ENCODE measurements at places on chromosomes 6 and 20.

GRCh38 chr6:70142034-70142433 lies 160.8 kb downstream of the COL9A1 start:
- no peak for DNase-seq

DNA sequence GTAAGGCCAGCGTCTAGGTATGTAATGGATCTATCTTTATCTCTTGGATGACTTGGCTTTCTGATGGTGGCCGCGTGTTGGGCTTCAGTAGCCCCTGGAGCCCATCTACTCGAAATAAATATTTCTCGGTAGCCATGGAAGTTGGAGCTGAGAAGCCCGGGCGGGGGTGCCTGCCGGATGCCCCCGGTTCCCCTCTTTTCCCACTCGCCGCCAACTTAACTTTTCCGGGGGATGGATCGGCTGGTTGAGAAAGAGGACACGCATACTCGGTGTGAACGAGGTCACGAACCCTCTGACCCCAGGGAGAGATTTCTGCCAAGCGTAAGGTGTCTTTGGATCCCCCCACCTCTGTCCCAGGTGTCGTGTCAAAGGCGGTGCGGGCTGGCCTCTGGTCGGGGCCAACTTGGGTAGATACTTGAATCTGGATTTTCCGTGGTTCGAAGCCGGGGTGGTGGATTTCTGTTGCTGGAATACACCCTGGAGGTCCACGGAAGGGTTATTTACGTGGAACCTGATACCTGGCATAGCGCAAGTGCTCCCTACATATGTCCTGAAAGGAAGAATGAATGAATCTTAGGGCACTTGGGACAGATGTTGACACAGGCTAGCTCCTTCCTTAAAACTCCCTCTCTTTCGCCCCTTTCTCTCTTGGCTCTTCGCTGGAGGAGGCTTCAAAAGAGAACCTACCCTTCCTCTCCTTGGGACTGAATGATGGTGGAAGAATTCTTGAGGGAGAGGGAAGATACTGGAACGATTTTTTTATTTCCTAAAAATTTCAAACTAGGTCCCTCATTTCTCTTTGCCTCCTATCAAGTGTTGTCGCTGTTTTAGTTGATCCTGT lies 996 bp downstream of the DOK5 start:
- DNase-seq: no peak

- DNase-seq: no peak
Measured at GRCh38 chr20:45019762-45020123, 53.4 kb downstream of the STK4 start.

GRCh38 chr20:16390991-16391390 lies 182.3 kb downstream of the KIF16B start:
- peak; percentile 34 for DNase-seq

DNA sequence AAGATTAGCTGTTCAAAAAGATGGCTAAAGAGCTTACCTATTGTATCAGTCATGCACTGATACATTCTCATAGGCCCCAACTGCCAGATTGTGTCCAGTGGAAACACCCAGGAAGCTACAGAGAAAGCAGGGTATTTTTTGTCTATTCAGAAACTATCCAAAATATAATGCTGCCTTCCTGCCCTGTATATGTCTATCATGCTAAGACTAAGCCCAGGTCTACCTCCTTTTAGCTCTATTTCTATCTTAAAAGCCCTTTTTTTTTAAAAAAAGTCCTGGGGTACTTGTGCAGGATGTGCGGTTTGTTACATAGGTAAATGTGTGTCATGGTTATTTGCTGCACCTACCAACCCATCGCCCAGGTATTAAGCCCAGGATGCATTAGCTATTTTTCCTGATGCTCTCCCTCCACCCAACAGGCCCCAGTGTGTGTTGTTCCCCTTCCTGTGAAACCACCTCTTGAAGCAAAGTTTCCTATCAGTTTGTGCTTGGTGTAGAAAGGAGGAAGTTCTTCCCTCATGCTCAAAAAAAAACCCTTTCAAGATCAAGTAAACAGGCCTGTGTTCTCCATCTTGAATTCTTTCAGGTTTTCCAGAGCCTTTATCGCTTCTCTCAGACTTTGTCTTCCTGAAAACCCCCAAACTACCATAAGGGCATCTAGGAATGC lies 514 bp downstream of the DEFB129 start:
- peak; percentile 69 for DNase-seq

DNA sequence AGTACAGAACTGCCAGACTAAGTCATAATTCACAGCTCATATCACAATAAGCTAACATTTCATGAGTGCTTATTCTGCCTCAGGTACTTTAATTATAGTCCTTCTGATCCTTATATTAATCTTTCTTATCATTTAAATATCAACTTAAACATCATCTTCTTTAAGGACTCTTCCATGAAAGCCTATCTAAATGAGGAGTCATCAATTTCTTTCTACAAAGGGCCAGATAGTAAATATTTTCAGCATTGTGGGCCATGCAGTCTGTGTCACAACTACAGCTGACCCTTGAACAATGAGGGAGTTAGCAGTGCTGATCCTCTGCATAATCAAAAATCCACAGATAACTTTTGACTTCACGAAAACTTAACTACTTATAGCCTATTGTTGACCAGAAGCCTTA lies 306.4 kb downstream of the TSHZ2 start:
- DNase-seq: no peak

DNA sequence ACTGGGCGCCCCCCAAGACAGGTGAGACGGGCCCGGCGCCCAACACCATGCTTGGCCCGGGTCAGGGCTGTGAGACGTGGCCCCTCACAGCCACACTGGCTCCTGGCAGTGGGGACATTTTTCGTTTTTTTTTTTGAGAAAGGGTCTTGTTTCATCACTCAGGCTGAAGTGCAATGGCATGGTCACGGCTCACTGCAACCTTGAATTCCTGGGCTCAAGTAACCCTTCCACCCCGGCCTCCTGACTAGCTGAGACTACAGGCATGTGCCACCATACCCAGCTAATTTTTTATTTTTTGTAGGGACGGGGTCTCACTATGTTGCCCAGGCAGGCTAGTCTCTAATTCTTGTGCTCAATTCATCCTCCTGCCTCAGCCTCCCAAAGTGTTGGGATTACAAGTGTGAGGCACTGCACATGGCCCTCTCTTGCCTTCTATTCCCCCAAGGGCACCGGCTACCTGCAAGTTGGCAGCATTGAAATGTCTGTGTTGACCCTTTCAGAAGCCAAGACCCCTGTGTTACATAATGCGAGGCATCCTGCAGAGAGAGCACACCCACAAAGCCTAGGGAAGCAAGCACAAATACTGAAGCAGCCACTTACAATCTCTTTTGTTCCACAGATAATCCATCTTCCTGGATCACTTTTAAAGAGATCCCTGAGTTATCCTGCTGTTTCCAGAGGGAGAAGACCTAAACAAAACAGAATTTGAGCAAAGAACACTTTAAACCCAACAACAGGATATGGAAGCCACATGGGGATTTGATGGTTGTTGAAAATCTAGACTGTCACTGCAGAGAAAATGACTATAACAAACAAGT lies 57.5 kb upstream of the SLC4A11 start:
- DNase-seq: no peak

DNA sequence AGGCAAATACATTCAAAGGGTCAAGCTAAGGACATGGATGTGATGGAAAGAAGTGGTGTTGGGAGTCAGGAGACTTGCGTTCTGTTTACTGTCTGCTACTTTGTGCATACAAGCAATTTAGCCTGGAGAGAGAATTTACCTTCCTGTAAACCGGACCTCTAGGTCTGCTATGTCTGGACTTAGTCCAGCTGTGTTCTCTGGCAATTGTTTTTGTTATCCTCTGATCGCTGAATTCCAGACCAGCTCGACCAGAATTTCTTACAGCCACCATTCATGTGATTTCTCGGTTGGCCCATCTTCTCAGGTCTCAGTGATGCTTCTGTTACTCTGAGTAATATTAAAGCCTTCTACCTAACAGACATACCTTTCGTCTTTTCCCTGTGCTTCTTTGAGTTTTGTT lies 75.2 kb downstream of the LRRC1 start:
- no peak for DNase-seq

DNA sequence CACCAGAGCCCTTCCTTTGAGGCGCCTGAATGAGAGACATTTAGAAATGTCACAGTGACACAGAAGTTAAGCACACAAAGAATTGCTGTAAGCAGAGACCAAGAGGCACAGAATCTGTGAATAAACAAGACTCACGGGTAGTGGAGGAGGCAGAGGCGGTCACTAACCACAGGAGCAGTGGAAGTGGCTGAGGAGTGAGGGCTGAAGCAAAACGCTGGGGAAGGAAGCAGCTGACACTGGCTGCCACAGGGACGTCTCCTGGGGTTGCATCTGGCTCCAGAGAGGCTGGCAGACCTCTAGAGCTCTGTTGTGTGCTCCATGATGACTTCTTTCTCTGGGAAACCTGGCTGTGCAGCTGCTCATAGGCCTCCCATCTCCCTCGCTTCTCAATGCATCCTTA lies 65.0 kb upstream of the SLC2A12 start:
- DNase-seq: peak; percentile 74

GRCh38 chr20:24647713-24648112 lies 178.3 kb downstream of the SYNDIG1 start:
- DNase-seq: no peak

GRCh38 chr20:51223183-51223720 lies 200.3 kb upstream of the KCNG1 start:
- DNase-seq: no peak

GRCh38 chr6:121835662-121836061 lies 400.2 kb downstream of the GJA1 start:
- no peak for DNase-seq

DNA sequence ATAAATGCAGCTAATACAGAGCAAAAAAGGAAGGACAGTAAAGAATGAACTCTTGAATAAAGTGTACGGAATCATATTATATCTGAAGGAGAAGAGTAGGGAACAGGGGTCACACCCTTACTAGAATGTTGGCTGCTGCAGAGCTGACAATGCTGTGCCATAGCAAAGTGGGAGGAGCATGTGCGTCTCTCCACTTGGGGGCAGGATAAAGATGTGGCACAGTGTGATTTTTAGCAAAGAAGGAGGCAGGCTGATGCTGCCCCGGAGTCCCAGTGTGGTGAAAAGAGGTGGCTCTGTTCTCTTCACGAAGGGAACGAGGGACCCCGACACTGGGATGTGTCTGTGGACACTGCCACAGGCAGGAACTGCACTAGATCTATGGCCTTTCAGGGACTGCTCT lies 67.5 kb downstream of the INSM1 start:
- DNase-seq: no peak

- no peak for DNase-seq
Measured at GRCh38 chr6:84758486-84758885, 5.9 kb downstream of the TBX18 start.

DNA sequence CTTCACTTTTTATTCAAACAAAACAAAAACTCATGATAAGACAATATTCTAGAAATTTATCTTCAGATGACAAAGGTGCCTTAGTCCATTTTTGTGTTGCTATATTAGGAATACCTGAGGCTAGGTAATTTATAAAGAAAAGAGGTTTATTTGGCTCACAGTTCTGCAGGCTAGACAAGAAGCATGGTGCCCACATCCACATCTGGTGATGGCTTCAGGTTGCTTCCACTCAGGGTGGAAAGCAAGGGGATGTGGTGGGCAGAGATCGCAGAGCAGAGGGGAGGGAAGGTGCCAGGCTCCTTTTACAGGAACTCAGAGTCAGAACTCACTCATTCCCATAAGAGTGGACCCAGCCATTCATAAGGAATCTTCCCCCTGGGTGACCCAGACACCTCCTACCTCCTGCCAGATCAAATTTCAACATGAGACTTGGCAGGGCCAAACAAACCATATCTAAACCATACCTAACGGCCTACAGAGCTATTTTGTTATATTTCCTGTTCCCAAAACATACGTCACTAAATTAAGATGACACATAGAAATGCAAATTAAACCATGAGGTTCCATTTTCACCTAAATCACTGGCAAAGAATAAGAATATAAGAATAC lies 26.4 kb downstream of the ABHD12 start:
- DNase-seq: no peak

GRCh38 chr6:36128793-36129192 lies 1.5 kb upstream of the MAPK13 start:
- no peak for DNase-seq

GRCh38 chr20:61891476-61891875 lies 174.2 kb downstream of the TAF4 start:
- DNase-seq: no peak

DNA sequence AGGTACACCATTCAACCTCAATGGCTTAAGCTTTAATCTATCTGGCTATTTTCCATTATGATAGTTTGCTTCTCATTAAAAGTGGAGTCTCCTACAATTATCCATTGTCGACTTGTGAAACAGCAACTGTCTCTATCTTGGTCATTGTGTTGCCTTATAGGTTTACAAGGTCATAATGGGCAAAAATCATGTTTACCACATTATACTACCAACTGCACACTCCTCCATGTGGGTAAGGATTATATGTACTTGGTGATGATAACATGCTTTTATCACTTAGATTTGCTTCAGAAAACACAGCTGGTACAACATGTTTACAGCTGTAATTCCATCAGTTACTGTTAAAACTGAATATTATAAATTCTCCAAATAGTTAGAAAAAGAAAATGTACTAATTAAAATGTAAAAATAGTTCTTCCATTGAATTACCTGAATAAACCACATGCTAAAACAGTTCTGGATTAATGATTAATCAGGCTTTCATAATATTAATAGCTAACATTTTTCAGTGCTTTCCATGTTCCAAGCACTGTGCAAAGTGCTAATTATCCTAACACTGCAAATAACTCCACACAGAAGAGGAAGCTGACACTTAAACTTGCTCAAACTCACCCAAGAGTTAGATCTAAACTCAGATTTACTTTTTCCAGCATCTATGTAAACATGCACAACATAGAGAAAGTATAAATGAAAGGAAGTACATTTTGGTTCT lies 96.7 kb downstream of the OGFRL1 start:
- DNase-seq: no peak

GRCh38 chr20:22414305-22414742 lies 170.0 kb downstream of the FOXA2 start:
- no peak for DNase-seq

- DNase-seq: peak; percentile 15
Measured at GRCh38 chr20:17568972-17569521, 828 bp upstream of the DSTN start.

DNA sequence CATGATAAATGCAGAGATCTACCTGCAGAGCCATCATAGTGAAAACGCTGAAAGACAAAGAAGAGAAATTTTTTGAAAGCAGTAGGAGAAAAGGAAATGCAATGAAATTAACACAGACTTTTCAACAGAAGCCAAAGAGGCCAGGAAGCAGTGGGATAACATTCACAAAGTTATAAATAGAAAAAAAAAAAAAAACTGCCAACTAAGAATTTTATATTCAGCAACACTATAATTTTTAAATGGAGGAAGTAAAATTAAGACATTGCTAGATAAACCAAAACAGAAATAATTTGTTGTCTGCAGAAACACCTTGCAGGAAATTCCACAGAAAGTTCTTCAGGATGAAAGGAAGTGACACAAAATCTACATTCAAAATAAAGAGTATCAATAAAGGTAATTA lies 591.5 kb upstream of the ID4 start:
- DNase-seq: no peak

DNA sequence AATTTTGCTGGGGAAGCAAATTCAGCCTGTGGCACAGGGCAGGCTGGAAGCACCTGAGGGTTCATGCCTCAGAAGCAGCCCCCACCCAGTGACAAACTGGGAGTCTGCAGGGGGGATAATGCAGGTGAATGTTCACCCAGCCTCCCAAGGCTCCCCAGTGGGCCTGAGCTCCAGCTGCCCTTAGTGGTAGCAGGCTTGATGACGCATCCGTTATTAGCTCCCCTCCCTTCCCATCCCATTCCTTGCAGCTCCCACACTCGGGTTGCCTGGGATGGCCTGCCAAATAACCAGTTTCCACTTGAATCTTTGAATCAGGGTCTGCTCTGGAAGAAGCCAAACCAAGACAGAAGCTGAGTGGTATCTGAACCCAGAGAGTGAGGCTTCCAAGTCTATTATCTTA lies 15.8 kb downstream of the KCNK15 start:
- no peak for DNase-seq
